ENCODE measurements at places on chromosomes 11 and 22.

DNA sequence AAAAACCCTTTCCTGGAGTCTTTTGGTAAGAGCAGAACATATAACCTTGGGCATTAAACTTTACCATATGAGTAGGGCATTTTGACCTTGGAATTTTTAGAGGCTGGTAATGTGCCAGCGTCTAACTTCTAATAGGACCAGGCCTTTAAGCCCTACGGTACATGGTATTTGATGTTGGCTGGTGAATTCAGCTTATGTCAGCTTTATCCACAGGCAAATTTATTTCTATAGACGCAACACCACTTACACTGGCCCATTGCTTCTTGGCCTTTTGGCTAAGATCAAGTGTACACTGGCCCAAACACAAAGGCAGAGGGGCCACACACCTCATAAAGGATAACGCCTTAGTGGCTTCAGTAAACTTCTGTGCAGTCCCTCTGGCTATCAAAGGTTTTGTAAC lies 410.2 kb upstream of the LARGE1 start:
- no peak for DNase-seq

DNA sequence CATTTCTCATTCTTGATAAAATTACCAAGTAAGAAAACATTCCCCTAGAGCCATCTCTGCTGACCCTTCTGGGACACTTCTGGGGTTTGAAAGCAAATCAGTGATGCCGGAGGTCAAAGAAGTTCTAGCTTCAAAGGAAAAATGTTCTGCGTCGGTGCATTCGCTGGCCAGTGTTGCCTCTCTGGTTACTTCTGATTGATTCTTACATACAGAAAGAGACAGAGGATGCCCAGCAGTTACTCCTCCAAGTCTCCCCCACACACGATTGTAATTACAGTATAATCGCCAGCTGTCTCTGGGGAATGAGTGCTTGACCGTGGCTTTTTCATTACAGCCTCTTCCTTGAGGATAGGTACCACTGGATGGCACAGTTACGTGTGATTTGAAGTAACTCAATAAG lies 150.9 kb downstream of the SNX19 start:
- DNase-seq: no peak

- DNase-seq: no peak
These were observed 8.2 kb downstream of the SIRT3 start for GRCh38 chr11:227824-228379.

- DNase-seq: no peak
These were observed 721.8 kb downstream of the CNTN5 start for GRCh38 chr11:99742501-99742900.

GRCh38 chr22:32413719-32414118 lies 1.7 kb upstream of the RTCB start:
- DNase-seq: no peak

DNA sequence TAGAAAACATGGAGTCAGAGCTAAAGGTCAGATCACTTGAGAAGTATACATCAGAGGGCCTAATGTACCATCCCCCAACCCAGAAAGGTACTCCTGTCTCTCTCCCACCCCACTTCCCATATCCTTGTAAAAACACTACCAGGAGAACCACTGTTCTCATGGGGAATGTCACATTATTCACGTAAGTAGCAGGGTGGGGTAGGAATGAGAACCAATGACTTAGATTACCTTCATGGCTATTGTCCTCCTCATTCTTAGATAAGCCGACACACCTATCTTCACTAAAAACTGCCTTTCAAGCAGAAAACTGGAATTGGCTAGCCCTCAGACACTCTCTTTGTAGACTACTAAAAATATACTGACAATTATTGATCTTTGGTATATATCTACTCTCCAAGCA lies 63.6 kb downstream of the CEP57 start:
- no peak for DNase-seq

- no peak for DNase-seq
These were observed 26.2 kb downstream of the OR2AG2 start for GRCh38 chr11:6745465-6746015.

GRCh38 chr11:102520514-102520913 lies 10.0 kb downstream of the MMP7 start:
- no peak for DNase-seq

- no peak for DNase-seq
These were observed 504.2 kb upstream of the ARHGAP42 start for GRCh38 chr11:100182927-100183326.

- no peak for DNase-seq
These were observed 1.8 kb downstream of the DCPS start for GRCh38 chr11:126305699-126306098.

DNA sequence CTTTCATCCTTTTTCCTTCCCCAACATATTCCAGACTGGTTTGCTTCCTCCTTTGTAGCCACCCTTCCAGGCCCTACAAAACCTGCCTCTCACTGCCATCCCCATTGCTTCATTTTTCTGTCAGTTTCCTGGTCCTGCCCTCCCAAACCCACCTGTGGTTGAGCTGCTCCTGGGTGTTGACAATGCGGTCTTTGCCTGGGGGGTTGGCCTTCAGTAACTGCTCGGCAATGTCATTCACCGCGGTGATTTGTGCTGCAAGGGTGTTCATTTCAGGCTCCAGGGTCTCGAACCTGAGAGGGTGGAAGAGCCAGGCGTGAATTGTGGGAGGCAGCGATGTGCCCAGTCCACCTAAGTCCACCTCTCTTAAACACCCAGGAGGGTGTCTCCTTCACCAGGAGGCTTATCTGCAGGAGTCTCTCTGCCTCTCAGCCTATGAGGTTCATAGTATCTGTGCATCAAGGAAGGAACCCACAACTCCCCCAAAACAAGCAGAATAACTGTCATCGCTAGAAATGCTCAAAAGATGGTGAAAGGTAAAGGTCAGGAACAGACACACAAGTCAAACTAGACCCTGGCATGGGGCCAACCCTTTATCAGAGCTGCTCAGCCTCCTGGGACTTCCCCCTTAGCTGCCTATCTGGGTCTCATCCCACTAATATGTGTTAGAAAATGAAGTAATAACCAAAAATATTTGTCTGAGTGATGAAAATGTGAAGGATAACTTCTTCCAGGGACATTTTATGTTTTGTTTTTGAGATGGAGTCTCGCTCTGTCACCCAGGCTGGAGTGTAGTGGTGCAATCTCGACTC lies 23.9 kb upstream of the RBM4B start:
- DNase-seq: no peak

DNA sequence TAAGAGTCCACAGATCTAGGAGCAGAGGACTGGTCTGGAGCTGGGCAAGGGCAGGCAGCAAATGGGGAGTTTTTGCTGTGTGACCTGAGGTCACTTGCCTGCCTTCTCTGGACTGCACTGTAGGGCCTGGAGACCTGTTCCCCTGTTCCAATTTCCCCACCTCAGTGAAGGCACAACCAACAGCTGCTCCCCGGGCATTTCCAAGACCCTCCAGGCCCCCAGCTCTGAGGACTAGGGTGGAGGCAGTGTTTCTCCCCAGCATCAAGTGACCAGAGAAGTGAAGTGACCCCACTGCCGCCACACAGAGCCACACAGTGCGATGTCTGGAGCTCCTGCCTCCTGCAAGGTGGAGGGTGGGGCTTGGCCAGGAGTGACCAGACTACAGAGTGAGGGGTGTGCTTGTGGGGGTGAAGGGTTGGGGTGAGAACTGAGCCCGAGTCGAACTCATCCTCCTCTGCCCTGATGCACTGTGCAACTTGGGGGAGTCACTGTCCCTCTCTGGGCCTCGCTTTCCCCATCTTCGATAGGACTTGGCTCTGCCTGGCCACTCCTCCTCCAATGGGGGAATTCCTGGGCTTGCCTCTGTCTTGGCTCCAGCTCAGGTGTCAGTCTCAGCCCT lies 21.6 kb downstream of the P2RY2 start:
- no peak for DNase-seq

- DNase-seq: no peak
These were observed 35.0 kb upstream of the TSKU start for GRCh38 chr11:76747915-76748860.

DNA sequence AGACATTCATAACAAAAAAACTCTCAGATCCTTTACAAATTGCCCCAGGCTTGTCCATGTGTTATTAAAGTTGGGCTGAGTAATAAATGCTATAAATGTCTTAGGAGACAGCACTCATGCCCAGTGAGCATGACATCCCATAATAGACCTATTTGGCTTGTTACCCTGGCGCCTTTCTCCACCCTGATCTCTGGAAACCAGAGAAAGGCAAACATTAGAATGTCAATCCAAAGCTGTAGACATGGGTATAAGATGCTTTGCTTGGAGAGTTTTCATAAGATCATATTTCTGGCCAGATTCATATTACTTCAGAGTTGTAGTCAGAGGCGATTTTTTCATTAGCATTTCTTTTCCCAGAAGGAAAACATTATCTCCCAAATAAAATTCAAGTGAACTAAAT lies 161.3 kb upstream of the UBASH3B start:
- no peak for DNase-seq

- DNase-seq: no peak
These were observed 76.8 kb upstream of the SUSD2 start for GRCh38 chr22:24104307-24105012.

DNA sequence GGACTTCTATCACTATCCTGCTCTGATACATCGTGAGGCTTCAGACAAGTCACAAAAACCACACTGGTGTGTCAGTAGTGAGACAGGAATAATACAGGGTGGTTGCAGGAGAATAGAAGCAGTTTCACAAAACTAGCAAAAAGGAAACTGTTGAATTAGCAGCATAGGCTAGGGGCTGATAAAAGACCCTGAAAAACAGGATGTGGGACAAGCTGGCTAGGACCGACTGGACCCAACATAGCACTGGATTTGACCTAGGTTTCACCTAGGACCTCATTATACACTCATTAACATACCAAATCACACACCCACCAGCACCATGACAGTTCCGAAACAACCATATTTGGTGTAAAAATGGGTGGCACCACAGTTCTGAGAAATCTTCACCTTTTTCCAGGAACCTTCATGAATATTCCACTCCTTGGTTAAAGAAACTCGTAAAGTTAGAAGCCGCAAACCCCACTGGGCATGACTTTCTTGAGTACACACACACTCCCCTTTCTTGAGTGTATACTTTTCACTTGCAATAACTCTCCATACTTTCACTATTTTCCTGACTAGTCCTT lies 76.2 kb downstream of the SLC1A2 start:
- DNase-seq: no peak

DNA sequence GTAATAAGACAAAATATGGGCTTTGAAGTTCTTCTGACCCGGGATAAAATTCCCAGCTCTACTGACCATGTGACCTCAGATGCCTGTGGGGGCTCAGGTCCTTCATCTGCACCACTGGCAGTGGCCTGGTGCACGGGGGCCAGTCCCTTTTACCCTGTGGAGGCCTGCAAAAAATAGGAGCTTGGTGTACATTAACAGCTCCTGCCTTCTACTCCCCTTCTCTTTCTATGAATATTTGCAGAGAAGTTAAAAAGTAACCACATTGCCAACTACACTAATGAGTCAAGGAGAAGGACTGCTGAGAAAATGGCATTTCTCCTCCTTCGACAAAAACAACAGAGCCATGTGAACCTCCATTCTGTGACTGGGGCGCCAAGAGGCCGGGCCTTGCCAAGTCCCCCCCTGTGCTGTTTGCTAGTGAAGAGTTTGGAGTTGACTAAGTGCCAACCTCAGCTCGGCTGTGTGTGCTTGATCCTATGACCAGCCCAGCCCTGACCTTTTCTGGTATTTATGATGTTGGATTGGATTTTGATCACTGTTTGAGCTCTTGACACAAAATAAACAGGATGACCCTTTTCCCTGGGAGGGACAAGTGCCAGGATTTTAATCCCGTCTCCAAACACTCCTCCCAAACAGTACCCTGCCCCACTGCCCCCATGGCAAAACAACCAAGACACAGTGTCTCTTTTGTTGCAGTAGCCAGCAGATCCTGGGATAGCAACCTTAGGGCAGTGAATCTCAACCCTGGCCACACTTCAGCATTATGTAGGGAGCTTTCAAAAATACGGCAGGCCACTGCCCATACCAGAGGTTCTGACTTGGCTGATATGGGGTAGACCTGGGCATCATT lies 380.1 kb downstream of the LARGE1 start:
- no peak for DNase-seq
